ENCODE measurements at places on chromosomes 1 and 21.

DNA sequence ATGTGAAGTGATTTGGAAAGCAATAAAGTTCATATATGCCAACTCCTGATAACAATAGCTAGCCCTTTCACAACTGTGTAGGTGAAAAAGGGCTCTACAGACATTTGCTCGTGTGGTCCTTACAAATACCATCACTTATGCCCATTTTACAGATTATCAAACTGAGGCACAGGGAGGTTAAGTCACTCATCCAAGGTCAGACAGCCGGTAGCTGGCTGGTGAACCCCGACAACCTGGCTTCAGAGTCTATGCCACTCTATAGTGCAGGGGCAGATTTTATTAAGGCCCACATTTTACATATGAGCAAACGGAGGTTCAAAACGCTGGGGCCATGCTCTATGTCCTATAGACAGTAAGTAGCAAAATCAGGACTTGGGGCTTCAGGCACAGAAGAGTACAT, 280.5 kb downstream of the RRAGC start:
- DNase-seq, result no peak

- no peak for DNase-seq
Measured at GRCh38 chr1:81738875-81739274, 61.9 kb upstream of the ADGRL2 start.

DNA sequence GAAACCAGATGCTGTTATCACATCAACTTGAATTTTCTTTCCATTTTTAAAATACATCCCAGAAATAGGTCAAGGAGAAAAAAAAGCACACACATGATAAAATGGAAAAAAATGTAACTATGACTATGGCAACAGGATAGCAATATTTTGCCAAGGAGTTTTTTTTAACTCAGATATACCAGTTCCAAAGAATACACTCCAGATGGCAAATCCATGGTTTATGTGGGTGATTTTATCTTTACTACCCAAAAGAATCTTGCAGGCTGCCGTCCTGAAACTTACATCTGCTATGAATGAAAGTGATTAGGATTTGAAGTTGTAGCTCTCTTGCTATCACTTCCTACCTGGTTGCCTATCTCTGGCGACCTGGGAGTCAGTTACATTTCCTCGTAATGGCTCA, 91.0 kb upstream of the PLPPR4 start:
- DNase-seq, result no peak

DNA sequence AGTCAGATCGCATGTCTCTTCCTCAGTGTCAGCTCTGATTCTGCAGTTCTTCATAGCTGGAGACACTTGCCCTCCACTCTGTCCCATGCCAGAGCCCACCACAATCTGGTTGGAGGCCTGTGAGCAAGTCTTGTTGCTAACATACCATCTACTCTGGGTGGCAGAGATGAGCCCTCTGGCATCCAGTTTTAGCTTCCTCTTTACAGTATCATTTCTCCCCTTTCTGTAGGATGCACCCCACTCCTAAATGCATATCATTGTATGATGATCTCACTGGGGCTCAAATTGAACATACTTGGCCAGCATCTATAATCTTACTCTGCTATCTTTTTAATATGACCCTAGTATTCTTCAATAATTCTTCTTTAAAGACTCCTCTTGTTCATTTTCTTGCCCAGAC, 16.9 kb downstream of the PCNX2 start:
- DNase-seq, result no peak

- no peak for DNase-seq
Measured at GRCh38 chr1:172556461-172556860, 23.5 kb downstream of the SUCO start.

DNA sequence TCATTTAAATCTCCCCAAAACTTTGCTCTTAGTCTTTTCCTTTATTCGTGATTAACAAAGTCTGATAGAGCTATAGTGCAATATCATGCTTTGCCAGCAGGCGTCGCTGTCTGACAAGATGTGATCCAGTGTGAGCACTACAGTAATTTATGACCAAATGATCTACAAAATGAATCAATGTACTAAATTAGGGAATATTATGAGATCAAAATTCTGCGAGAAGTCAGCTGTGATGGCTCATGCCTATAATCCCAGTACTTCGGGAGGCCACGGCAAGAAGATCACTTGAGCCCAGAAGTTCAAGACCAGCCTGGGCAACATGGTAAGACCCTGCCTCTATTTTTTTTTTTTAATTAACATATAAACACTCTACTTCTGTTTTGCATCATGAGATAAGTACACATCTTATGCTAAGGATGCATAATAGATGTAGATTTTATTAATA, 3.6 kb upstream of the SPSB1 start:
- peak; percentile 86 for DNase-seq

GRCh38 chr21:46423546-46424038, 35.1 kb upstream of the DIP2A start:
- no peak for DNase-seq

DNA sequence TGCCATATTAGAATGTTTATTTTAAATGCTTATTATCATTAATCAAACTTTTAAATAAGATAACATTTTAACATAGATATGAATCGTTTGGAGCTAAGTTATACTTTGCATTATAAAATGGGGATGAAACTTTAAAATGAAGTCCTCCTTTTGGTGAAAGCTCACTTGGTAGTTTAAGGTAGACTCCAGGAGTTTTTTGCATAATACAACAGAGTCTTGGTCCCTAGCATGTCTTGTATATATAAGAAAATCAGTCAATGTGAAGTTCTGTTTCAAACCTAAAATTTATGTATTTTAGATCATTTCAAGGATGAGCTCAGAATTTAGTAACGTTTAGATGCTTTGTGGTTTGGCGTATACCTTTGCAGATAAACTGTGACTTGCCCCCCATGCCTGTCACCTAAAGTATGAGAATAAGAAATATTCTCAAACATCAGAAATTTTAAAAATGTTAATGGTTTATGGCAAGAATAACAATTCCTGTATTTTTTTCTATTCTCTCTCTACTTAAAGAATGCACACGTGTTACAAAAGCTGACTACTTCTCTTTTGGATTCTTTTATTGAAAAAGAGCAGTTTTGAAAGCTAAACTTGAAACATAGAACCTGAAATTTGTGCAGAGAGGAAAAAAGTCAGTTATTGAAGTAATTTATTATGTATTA, 3.8 kb downstream of the NFIA start:
- no peak for DNase-seq

DNA sequence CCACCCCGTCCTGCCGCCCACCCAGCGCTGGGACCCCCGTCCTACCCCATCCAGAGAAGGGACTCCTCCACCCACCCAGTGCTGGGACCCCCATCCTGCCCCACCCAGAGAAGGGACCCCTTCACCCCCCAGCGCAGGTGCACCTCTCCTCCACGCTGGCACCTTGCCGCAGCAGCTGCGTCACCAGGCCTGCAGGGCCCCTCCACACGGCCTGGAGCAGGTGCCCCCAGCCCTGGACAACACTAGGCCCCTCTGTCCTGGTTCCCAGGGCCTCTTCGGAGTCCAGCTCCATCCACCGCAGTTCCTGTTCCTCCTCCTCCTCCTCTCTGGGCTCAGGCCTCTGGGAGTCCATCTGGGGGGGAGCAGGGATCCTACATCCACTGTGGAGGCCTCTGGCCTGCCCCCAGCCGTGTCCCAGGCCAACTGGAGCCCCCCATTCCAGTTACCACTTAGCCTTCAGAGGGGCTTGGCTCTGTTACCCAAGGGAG, 378 bp downstream of the ANKRD65 start:
- no peak for DNase-seq

- no peak for DNase-seq
Measured at GRCh38 chr21:39350094-39351005, 1.5 kb upstream of the HMGN1 start.

GRCh38 chr1:78501203-78501602, 10.4 kb downstream of the PTGFR start:
- DNase-seq, result no peak

GRCh38 chr1:65435987-65436386, 15.5 kb downstream of the LEPR start:
- no peak for DNase-seq

GRCh38 chr1:34478515-34479076, 276.3 kb upstream of the GJB5 start:
- DNase-seq, result no peak

GRCh38 chr1:48627486-48627885, 149.2 kb downstream of the BEND5 start:
- no peak for DNase-seq

DNA sequence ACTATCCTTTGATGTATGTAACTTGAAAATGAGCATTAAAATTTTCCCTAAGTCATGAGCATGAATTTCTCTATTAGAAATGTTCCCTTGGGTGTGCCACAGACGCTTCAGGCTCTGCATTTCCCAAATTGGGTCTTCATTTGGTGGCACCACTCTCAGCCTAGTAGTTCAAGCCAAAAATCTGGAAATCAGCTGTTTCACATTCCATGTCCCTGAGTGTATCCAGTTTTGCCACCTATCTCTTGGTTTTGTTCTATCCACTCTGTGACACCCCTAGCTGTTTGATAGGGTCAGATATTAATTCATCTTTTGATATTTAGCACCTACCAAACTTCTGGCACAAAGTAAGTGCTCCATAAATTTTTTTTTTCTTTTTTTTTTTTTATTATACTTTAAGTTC, 89.5 kb upstream of the DPH5 start:
- DNase-seq, result no peak

- no peak for DNase-seq
Measured at GRCh38 chr1:214228976-214229375, 52.0 kb upstream of the SMYD2 start.

- DNase-seq, result no peak
Measured at GRCh38 chr1:205270764-205271163, 43.0 kb downstream of the TMCC2 start.

DNA sequence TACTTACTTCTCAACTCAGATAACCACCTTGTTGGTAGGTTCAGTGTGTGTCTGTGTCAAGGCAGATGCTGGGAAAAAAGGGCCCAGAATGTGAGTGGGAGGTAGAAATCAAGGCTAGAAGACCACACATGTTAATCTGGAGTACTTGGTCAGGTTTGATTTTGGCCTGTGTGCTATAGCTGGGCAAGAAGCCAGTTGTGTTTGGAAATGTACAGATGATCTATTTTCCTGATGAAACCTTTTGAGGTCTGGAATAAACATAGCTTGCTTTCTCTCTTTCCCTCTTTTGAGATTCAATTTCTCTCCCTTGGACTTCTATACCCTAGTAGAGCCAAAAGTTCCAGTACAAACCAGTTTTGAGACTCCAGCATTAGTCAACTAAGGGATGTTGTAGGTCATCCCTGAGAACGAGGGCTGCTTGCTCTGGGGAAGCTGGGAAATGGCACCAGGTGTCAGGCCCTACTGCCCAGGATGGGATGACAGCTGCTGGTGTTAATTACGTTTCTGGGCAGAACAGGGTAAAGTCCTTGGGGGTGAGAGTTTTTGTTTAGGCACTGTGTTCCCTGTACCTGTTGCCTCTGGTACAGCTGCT, 15.8 kb downstream of the MAPKAPK2 start:
- DNase-seq, result no peak

- no peak for DNase-seq
Measured at GRCh38 chr1:191888996-191889622, 269.2 kb upstream of the RGS18 start.

- DNase-seq, result no peak
Measured at GRCh38 chr1:70485624-70486023, 74.6 kb downstream of the CTH start.

DNA sequence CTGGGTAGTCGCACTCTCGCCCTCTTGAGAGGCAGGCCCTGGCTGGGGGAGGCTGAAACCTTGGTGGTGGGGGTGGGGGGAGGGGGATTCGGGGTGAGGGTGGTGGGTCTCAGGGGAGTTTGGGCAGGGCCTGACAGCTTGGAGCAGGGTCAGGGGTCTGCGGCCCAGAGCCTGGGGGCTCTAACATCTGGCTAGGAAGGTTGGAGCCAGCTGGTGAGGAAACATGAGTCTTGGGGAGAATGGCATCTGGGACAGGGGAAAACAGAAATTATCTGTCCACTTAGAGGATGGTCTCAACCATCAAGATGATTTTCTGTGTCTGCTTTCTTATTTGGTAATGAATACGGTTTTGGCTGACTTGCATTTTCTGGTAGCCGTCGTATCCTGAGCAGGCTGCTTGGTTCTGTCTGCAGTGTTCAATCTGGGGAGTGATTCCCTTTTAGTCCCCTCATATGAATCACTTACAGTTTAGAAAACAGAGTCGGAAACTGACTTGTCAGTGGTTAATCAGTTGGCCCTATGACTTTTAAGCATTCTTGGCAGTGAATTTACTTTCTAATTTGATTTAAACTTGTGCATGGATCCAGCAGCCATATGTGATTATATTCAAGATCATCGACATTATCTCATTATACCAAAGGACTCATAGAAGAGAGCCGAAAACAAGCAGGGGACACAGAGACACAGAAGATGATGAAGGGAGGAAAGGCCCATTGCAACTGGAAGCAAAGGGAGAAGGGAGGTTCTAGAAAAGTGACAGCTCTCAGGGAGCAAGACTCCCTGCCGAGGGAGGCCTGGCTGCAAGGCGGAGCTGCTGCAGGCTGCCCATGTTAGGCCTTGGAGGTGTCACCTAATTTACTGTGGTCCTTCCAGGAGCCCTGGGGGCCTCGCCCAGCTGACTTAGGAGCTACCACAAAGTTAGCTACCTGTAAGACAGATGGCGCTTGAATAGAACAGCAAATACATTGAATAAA, 237.6 kb downstream of the SDCCAG8 start:
- no peak for DNase-seq

GRCh38 chr1:85078903-85079302, 30.6 kb upstream of the MCOLN3 start:
- DNase-seq, result no peak

- no peak for DNase-seq
Measured at GRCh38 chr1:98963064-98963758, 41.5 kb downstream of the PLPPR5 start.

- DNase-seq, result peak; percentile 83
Measured at GRCh38 chr1:12179111-12179519, 12.3 kb downstream of the TNFRSF1B start.

DNA sequence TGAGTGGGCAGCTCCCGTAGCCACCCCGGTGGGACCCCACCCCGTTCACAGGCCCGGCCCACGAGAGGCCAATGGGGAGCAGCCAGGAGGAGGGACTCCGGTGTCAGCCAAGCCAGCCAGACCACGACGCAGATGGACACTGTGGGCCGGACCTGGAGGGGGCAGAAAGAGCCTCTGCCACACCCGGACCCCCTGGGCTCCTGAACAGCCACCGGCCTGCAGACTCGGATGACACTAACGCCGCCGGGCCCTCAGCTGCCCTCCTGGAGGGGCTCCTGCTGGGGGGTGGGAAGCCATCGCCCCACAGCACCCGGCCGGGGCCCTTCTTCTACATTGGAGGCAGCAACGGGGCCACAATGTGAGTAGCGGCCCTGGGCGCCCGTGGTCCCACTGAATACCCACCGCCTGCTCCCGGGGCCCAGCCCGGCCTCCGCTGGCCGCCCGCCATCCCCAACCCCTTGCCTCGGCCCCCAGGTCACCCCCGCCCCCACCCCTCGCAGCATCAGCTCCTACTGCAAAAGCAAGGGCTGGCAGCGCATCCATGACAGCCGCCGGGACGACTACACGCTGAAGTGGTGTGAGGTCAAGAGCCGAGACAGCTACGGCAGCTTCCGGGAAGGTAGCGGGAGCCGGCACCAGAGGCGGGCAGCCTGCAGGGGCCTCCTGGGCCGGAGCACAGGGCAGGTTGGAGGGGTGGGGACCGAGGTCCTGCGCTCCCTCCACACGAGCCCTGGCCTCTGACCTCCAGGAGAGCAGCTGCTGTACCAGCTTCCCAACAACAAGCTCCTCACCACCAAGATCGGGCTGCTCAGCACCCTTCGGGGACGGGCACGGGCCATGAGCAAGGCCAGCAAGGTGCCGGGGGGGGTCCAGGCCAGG, 6.5 kb downstream of the TTLL10 start:
- DNase-seq, result no peak

GRCh38 chr1:36014722-36015220, 69.1 kb upstream of the TEKT2 start:
- DNase-seq, result no peak

Measured in T-helper 2 cell (primary cell).